ENCODE measurements at places on chromosomes 1 and 21. TPM values are rescaled to one million over a fixed set of nuclear protein-coding genes. Genes with fewer than 3 reads are reported as not detected.

DNA sequence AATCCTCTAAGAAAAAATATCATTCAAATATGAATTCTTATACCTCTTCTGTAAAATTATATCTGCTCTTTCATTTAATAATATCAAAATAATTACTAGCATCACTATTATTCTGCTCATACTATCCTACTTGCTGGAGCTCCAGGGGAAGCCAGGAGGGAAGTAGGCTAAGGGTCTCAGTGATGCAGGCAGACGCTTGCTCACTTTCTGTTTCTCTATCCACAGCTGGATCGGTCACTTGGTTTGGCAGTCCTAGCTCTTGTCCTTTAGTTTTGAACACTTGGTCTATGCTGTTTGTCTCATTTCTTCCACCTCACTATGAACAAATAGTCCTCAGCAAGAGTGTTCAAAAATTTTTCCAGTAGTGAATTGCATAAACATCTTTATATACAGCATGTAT lies 11.3 kb downstream of the CCDC190 start:
- H3K4me1 ChIP-seq = peaks cover 2% of the 10 kb centered on the region
- DNase-seq = no peak
- H3K4me3 ChIP-seq = no peak overlapping the region

Gene ARID4B
- total RNA-seq = 65.9 TPM

GRCh38 chr1:235635938-235636662 lies 13.5 kb downstream of the GNG4 start:
- H3K27ac ChIP-seq = no peak overlapping the region
- H3K27me3 ChIP-seq = peaks cover 2% of the 10 kb centered on the region
- H3K4me1 ChIP-seq = peaks cover 17% of the 10 kb centered on the region
- no peak overlapping the region for H3K4me3 ChIP-seq

- H3K36me3 ChIP-seq = no peaks in the 10 kb centered on the region
- no peak for DNase-seq
- no peaks in the 10 kb centered on the region for H3K27me3 ChIP-seq
- no peaks in the 10 kb centered on the region for H3K4me1 ChIP-seq
These were observed 48.1 kb downstream of the SPATA46 start for GRCh38 chr1:162328512-162328911.

Gene TTC22
- total RNA-seq = not detected

DNA sequence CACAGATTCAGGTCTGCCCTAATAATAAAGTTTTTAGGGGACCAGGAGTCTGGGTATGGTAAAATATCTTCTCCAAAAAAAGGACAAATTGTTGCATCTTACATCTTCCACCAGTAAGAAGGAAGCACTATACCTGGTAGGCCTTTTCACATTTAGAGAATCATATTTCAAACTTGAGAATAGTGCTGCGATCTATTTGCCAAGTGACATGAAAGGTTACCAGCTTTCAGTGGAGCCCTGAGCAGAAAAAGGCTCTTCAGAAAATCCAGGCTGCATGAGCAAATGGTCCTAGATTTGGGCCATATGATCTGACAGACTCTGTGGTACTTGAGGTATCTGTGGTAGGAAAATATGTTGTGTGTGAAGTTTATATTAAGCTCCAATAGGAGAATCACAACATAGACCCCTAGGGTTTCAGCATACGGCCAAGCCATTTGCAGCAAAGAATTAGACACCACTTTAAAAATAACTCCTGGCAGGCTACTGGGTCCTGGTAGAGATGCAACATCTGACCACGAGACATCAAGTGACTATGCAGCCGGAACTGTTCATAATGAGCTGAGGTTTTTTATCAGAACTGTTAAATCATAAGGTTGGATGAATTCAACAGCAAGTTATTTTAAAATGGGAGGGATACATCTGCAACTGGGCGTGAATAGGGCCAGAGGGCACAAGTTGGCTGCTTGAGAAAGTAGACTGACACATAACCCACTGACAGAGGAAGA lies 38.6 kb upstream of the CCDC190 start:
- H3K27ac ChIP-seq = no peak overlapping the region
- H3K27me3 ChIP-seq = no peaks in the 10 kb centered on the region
- H3K4me1 ChIP-seq = peaks cover 24% of the 10 kb centered on the region
- H3K36me3 ChIP-seq = no peaks in the 10 kb centered on the region
- H3K4me3 ChIP-seq = no peak overlapping the region
- DNase-seq = no peak

Gene TAGLN2
- total RNA-seq = 160 TPM

GRCh38 chr1:66182551-66183178 lies 351.3 kb upstream of the SGIP1 start:
- no peak overlapping the region for H3K27ac ChIP-seq
- no peaks in the 10 kb centered on the region for H3K36me3 ChIP-seq
- no peaks in the 10 kb centered on the region for H3K4me1 ChIP-seq

- DNase-seq = no peak
- H3K27me3 ChIP-seq = no peaks in the 10 kb centered on the region
- no peak overlapping the region for H3K27ac ChIP-seq
- H3K4me1 ChIP-seq = no peaks in the 10 kb centered on the region
These were observed 17.6 kb upstream of the MTARC2 start for GRCh38 chr1:220730486-220730885.

DNA sequence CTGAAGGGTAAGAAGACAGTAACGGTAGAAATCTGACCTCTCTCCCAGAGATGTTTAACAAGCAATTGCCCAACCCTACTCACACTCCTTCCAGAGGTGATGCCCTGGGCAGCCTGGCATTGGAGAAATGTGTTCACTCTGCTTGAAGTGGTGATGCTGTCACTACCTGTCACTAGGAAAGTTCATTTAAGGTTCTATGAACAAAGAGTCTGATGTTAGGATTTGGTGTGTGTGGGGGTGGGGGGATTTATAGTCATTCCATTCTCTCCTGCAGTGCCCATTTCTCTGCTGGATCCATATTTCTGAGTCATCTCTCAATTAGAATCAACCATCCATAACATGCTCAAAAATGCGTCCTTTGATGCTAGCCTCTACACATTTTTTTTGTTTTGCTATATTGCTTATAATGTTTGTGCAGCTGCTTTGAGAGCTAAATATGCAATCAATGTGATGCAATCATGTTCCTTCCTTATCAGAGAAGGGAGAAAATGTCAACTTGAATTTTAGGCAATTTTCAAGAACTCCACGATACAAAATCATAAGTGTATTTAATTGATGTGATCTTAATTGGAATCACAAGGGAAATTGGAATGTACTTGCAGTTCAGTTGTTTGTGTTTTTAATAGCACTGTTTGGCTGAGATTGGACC lies 173.9 kb downstream of the DUSP10 start:
- no peak overlapping the region for H3K27ac ChIP-seq
- no peaks in the 10 kb centered on the region for H3K4me1 ChIP-seq
- no peak for DNase-seq
- no peaks in the 10 kb centered on the region for H3K27me3 ChIP-seq

DNA sequence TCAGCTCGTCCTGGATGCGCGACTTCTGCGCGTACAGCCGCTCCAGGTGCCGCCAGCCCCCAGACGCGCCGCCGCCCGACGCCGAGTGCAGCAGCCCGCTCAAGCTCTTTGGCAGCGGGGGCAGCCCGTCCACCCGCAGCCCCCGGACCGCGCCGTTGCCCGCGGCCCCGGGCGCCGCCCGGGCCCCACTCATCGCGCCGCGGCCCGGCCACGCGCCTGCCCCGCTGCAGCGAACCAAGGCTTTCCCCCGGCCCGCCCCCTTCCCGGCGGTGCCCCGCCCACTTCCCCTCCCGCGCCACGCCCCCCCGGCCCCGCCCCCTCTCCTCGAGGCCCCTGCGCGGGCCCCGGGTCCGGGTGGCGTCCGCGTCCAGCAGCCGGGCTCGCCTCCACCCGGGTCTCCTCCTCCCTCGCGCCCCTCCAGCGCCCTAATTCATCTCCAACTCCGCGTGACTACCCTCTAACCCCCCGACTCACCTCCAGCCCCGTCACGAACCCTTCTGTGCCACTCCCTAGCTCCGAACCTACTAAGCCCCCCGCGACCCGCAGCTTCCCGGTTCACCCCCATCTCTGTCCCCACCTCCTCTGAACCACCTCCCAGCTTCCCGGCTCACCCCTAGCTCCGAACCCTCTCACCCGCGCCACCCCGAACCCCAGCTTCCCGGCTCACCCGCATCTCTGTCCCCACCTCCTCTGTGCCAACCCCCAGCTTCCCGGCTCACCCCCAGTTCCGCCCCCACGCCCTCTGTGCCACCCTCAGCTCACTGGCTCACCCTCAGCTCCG lies at the start of gene FAM89A:
TSS of gene FAM89A (minus strand) at position 236 of the 781 bp plus-strand sequence. CDS start at position 193, 43 bp downstream.
- peak within 1 kb of the TSS; percentile 81 for H3K4me3 ChIP-seq
- peak; percentile 63 for DNase-seq
- no peaks in the 10 kb centered on the region for H3K4me1 ChIP-seq
- H3K27me3 ChIP-seq = peaks cover 19% of the 10 kb centered on the region
- no peak within 1 kb of the TSS for H3K27ac ChIP-seq
- H3K36me3 ChIP-seq = peaks cover 6% of the 10 kb centered on the region
